ENCODE measurements at places on chromosomes 16 and 17.

GRCh38 chr17:19873346-19873745 is 5.6 kb upstream of the ULK2 start:
- DNase-seq: peak; percentile 47

GRCh38 chr17:50815400-50815799 is 20.0 kb upstream of the WFIKKN2 start:
- peak; percentile 32 for DNase-seq

- DNase-seq: no peak
Measured at GRCh38 chr16:84048270-84048669, 5.7 kb upstream of the SLC38A8 start.

DNA sequence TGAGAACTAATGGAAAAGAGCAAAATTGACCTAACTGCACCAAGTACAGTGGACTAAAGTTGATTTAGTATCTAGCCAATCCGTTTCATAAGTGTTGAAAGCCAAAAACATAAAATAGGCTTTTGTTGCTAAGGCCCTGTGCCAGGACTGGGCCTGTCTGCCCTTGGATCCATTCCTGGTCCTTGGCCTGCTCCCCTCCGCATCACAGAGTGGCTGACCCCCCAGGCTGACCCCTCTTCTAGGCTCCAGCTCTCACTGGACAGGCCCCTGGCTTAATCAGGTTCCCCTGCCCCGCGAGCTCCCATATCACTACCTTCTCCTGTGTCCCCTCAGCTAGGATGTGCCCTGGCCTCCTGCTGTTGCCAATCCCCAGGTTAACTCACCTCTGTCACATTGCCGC is 313.6 kb upstream of the MYOCD start:
- DNase-seq: no peak

- no peak for DNase-seq
Measured at GRCh38 chr16:66845791-66846221, 1.6 kb downstream of the CA7 start.

DNA sequence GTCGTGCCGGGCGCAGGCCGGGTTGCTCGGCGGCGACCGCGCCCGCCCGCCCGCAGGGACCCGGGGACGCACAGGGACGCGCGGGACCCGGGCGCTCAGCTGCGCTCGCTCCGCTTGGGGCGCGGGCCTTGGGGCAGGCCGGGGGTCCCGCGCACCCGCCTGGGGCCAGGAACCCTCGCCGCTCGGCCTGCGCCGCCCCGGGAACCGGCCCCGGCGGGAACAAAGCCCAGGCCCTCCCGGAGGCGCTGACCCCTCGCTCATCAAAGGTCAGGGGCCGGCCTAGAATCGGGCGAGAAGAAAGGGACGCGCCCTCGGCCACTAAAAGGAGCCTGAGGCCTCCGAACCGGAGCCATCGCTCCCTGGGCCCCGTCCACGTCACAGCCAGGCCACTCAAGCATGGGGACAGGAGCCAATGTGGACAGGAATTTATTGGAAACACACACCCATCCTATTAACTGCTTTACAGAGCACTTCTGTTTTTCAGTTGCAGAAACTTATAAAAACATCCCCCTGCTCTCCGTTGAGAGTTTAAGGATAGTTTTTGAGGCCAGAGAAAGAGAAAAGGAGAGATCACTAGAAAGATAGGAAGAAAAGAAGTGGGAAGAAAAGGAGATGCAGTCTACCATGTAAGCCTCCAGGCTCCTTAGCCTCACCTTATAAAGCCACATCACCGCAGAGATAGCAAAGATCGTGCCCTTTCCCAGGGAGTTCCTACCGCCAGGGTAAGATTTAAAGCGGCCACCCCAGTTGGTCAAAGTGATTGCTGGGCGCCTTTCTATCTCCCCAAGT is 558 bp upstream of the ZFHX3 start:
- no peak for DNase-seq

DNA sequence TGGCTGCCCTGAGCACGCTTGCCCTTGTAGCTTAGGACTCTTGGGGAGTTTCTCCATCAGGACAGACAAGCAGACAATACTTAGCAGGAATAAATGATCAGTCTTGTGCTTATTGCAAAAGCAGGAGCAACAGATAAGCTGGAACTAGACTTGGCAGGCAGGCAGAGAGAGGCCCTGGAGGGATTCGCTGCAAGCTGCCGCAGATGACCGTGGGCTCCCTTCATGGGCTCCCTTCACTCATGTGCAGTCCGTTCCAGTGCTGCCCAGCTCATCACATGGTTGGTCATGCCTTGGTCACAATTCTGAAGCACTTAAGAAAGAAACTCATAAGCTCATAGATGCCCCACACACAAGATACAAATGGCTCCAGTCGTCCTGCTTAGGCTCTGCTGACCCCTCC is 2.4 kb upstream of the SLC5A10 start:
- no peak for DNase-seq

DNA sequence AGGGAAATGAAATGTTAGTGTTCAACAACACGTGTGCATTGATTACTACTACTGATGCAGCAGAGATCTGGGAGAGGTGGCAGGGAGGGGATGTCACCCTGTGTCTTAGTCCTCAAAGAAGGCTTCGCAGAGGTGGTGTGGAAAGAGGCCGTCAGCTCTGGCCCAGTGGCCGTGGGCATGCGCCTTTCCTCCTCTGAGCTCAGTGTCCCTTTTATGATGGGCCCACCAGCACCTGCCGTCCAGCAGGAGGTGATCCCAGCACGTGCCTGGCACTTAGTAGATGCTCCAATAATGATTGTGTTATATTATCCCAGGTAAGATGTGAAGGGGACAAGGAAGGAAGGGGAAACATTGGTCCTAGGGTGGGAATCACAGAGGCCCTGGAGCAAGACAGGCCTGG is 106.2 kb downstream of the CLEC16A start:
- DNase-seq: no peak

- no peak for DNase-seq
Measured at GRCh38 chr17:15038656-15039055, 226.5 kb downstream of the PMP22 start.

DNA sequence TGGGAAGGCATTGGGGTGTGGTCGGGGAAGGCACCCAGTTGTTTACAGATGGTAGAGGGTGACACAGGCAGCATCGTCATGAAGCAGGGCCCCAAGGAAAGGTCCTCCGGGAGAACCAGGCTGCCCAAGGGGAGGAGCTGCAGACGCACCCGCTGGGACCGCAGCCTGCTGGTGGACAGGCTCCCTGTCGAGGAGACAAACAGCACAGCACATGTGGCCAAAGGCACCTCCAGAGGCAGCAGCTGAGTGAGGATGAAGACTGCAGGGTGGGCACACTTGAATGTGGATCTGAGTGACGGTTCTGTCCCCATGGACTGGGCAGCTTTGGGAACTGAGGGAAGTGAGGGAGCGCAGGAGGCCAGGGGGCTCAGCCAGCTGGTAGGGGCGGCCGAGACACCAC is 12.4 kb downstream of the CHMP1A start:
- no peak for DNase-seq

GRCh38 chr17:647324-648197 is 67.1 kb downstream of the VPS53 start:
- no peak for DNase-seq

- DNase-seq: no peak
Measured at GRCh38 chr17:55090079-55090492, 121.5 kb downstream of the STXBP4 start.

DNA sequence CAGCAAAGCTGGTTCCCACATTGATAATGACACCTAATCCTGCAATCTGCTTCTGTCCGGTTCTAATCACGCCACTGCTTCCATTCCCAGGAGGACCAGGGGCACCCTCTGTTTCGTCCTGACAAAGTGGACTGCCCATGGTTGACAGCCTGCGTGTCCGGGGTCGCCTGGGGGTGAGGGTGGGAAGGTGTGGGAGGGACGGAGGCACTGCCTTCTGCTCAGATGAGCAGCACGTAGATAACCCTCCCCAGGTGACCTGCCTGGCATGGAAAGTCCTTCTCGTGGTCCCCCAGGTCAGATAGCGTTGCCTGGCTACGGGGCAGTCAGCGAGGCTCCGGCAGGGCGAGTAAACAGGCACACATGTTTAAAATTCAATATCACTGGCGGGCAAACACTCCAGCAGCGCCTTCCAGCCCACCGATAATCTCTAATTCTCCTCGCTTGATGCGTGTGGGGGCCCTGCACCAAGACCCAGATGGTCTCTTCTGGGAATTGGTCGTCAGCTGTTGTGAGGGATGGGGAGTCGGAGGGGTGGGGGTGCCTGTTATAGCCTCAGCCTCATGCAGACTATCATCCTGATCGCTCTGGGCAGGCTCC is 132.2 kb downstream of the RAP1GAP2 start:
- DNase-seq: no peak

GRCh38 chr16:66004699-66005098 is 361.8 kb upstream of the CDH5 start:
- no peak for DNase-seq

DNA sequence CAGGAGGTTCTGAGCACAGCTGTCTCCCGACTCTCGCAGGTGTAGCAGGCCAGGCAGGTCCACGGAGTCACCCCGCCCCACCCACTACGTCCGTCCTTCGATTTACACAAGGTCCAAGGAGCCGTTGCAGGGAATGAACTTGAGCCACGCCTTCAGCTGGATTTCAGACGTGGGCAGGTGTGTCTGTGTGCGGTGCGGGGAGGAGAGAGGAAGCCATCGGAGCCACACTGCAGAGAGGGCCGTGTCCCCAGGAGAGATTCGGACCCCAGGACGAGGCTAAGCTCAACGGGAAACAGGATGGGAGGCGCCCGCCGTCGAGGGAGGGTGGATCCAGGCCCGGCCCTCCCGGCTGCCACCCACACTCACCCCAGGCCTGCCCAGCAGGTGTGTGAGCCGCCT is 50.3 kb downstream of the RPH3AL start:
- DNase-seq: no peak

DNA sequence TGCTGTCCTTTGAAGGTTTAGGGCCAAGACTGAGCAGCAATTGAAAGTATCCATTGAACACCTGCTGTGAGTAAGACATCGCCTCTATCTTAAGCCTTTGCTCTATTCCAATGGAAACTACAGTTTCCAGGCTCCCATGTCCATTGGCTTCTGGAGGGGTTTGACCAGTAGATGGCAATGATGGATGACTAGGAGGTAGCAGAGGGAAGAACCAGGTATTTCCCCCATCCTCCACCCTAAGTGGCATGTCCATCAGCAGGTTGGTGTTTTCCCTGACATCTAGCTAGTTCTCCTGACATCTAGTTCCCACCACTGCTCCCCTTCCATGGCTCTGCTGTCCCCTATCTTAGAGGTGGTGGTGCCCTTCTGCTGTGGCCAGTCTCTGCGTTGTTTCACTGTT is 58.7 kb downstream of the CENPV start:
- no peak for DNase-seq

DNA sequence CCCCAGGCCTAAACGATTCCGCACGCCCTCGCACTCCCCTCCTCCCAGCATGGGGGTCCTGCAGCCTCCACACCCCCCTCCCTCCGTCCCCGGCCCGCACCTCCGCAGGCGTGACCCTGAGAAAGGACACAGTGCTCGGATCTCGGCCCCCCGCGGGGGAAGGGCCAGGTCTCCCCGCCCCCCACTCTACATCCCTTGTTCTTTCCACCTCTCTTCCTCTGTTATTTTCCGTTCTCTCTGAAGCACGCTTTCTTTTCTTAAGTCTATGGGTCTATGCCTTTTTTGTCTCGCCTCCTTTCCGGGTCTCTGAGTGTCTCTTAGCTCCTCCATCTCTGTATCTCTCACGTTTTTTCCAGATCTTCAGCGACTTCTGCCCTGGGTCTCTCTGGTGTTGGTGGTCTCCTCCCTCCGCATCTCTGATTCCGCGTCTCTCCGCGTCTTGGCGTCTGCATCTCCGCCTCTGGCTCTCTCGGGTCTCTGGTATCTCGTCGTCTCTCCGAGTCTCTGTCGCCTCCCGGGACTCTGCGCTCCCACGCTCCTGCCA is 2.1 kb upstream of the HES7 start:
- no peak for DNase-seq

DNA sequence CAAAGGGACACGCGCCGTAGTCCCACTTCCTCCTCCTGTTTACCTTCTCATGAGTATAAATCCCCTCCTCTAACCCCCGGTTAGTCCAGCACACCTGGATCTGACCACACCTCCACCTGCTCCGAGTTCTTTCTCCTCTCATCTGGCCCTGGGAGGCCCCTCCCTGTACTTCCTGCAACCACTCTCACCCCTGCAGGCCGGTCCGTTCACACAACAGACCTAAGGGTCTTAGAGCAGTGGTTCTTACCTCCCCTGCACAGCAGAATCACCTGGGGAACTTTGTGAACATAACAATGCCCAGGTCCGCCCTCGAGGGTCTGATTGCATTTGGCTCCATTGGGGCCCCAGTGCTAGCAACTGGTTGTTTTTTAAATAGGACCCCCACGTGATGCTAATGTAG is 24.8 kb downstream of the TMEM114 start:
- DNase-seq: no peak

DNA sequence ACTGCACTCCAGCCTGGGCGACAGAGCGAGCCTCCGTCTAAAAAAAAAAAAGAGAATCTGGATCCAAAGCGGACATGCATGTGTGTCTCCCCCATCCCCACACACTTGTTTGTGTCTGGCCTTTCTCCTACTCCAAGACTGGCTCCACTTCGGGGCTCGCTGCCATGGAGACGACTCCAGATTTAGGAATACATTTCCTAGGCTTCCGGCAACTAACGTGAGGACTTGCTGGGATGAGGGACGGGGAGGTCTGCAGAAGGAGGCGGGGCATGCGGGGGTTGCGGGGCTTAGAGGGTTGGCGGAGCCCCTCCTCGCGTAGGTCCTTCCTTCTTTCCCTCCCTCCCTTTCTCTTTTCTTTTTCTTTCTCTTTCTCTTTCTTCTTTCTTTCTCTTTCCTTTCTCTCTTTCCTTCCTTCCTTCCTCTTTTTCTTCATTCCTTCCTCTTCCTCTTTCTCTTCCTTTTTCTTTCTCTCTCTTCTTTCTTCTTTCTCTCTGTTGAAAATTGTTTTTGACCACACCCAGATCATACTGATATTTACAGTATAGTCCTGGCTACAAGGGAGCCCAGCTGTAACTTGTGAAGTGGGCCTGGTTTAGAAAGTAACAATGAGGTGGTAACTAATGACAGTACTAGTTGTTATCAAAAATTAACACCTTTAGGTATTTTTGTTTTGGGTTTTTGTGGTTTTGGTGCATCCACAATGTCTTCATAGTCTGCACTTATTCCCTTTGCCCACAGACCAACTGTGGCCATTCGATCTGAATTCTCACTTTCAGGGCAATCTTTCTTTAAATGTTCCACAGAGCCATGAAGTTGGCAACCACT is 25.2 kb downstream of the MIS12 start:
- DNase-seq: no peak

- DNase-seq: no peak
Measured at GRCh38 chr16:72800524-72801161, 247.3 kb downstream of the ZFHX3 start.

DNA sequence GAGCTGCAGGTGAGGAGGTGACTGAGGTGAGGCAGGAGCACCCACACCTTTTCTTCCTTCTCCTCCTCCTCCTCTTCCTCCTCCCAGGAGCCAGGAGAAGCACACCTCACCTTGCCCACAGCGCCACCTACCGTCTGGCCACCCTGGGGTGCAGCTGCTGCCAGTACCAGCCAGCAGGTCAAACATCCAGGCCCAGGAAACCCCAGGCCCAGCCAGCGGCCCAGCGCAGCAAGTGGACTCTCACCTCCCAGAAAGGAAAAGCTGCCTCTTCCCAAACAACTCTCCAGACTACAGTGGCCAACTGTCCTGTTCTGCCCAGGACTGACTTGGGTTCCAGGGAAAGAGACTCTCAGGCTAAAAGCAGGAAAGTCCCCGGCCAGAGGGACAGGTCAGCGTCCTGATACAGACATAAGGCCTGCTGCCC is 22.7 kb downstream of the PEMT start:
- DNase-seq: peak; percentile 18
